Activated naive CD8-positive, alpha-beta T cell treated with anti-CD3 and anti-CD28 coated beads, Interleukin-2, amount 10 ng/mL, durations not matched to agents 7 days and 5 days (primary cell): ENCODE measurements at places on chromosomes 16 and 17. TPM values are rescaled to one million over a fixed set of nuclear protein-coding genes. Genes with fewer than 3 reads are reported as not detected.

The SBK1 gene
- 15.9 TPM for total RNA-seq

The PLCD3 gene
- total RNA-seq = 4.9 TPM

The RNF43 gene
- total RNA-seq = not detected

DNA sequence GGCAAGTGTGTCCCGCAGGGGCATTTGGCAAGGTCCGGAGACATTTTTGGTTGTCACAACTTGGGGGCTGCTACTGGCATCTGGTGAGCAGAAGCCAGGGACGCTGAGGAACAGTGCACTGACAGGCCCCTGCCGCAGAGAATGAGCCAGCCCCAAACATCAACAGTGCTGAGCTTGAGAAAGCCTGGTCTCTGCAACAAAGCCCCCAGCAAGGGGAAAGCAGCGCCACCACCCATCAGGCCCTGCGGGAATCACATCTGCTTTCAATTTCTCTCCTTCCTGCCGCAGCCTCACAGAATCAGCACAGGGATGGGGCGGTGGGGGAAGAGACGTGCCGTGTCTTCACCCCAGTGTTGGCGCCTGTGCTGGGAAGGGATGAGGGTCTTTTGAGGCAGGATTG, 14.8 kb upstream of the PRPSAP1 start:
- H3K36me3 ChIP-seq = no peaks in the 10 kb centered on the region
- no peak overlapping the region for H3K27ac ChIP-seq
- H3K27me3 ChIP-seq = peaks cover 5% of the 10 kb centered on the region
- no peaks in the 10 kb centered on the region for H3K4me1 ChIP-seq

DNA sequence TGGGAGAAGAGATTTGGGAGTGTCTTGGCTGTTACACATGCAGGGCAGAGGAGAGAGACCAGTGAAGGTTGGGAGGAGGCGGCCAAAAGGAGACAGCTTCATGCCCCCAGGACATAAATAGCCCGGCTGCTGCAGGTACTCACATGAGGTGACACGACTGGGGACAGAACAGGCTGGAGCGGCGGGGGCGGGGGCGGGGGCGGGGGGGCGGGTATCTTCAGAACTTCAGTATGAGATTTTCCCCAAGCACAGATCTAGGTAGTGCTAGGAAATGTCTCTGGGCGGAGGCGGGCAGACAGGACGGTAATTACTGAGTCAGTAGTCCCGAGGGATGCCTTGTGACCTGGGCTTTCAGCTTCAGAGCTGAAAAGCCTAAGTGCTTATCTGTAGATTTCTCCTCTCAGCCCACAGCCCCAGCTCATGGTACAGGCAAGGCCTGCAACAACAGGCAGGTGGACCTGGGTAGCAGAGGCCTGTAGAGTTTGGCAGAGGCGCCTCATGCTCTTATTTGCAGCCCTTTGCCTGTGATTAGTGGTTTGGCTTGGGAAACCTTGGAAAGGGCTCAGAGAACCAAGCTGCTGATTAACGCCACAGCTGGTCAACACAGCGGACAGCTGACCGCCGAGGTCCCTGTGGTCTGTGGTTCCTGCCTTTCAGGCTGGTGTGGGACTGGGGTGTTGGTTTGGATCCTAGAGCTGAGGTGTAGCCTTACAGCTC, 24.5 kb downstream of the UNK start:
- no peak overlapping the region for H3K27ac ChIP-seq
- H3K27me3 ChIP-seq = no peaks in the 10 kb centered on the region
- peaks cover 4% of the 10 kb centered on the region for H3K36me3 ChIP-seq
- H3K4me1 ChIP-seq = peaks cover 1% of the 10 kb centered on the region
- no peak for DNase-seq
- H3K4me3 ChIP-seq = no peak overlapping the region

DNA sequence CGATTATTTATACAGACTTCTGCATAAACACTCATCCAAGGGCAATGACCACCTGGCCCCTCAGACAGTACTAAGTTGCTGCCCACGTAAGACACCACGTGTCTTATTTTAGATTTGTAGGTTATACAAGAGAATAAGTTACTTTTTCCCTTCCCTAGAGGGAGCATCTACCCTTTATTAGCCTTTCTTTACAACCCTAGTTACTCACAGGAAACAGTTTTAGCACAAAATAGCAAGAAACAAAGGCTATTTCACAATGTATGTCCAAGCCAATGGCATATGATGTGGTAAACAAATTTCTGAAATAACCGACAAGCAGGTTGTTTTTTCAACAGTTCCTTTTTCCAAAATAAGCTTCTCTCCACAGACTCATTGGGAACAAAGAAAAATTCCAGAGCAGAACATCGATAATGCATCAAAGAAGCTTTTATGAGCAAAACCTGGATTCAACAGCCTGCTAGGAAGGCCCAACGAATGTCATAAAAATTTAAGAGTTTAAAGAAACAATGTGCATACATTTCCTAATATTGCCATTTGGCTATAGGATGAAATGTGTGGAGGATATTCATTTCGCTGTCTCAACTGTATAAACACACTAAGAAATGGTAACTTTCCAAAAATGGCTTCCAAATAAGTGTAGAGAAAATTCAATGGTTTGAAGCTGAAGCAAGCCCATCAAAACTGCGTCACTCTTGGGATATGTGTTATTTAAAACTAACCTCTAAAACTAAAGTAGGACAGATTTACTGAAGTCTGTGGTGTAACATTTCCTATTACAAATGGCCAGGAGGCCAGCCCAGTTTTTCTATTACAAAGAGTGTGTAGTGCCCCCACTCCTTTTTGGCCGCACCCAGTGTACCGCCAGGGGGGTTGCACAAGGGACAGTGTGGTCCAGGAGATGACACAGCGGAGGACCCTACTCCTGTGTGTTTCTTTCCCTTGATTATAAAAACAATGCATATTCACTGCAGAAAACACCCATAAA, 50.4 kb upstream of the ERN1 start:
- H3K27me3 ChIP-seq = no peaks in the 10 kb centered on the region
- H3K36me3 ChIP-seq = peaks cover 9% of the 10 kb centered on the region
- peaks cover 10% of the 10 kb centered on the region for H3K4me1 ChIP-seq
- DNase-seq = no peak

DNA sequence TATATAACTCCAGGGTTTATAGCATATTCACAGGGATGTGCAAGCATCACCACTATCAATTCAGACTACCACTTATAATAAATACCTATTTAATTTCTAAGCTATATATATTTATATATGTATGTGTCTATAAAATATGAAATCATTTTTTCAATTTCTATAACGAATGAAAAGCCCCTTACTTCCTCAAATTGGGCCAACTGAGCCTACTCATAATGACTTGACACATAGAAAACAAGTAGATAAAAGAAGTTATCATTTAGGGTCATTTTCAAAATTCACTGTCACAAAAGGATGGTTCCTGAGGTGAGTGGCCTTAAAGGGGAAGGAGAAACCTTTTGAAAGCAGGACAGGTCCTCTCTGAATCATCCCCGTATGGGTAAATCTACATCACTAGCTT, 114.1 kb downstream of the ADCY9 start:
- no peak for DNase-seq

GRCh38 chr17:10127819-10128425, 70.5 kb downstream of the GAS7 start:
- H3K4me1 ChIP-seq = peaks cover 4% of the 10 kb centered on the region
- H3K36me3 ChIP-seq = no peaks in the 10 kb centered on the region
- H3K27ac ChIP-seq = no peak overlapping the region
- no peak for DNase-seq
- H3K27me3 ChIP-seq = peaks cover 4% of the 10 kb centered on the region
- H3K4me3 ChIP-seq = no peak overlapping the region
